ENCODE measurements at places on chromosomes 2 and 18. TPM values are rescaled to one million over a fixed set of nuclear protein-coding genes. Genes with fewer than 3 reads are reported as not detected.

G6PC2 gene
- not detected for total RNA-seq

DNPEP gene
- total RNA-seq: 51.3 TPM

PAX8 gene
- 1.1 TPM for total RNA-seq

ZNF804A gene
- total RNA-seq: not detected

DSG1 gene
- not detected for total RNA-seq

CCDC68 gene
- 3.4 TPM for total RNA-seq

EML6 gene
- 1.00 TPM for total RNA-seq

Measured in A549 treated with RU486 at 1 μM for 4 hours (cell line).